ENCODE measurements at places on chromosomes 13 and 19.

- peaks cover 27% of the 10 kb centered on the region for H3K4me1 ChIP-seq
- H3K36me3 ChIP-seq: no peaks in the 10 kb centered on the region
- H3K4me3 ChIP-seq: no peak overlapping the region
- no peaks in the 10 kb centered on the region for H3K27me3 ChIP-seq
- peak; percentile 91 for DNase-seq
These were observed 3.5 kb upstream of the DOCK6 start for GRCh38 chr19:11265785-11266236.

- H3K4me3 ChIP-seq: no peak overlapping the region
- H3K27me3 ChIP-seq: no peaks in the 10 kb centered on the region
- no peak overlapping the region for H3K27ac ChIP-seq
- H3K4me1 ChIP-seq: peaks cover 10% of the 10 kb centered on the region
These were observed 5.0 kb upstream of the SPRY2 start for GRCh38 chr13:80345771-80346510.

- H3K4me3 ChIP-seq: no peak overlapping the region
- no peaks in the 10 kb centered on the region for H3K27me3 ChIP-seq
- H3K36me3 ChIP-seq: no peaks in the 10 kb centered on the region
- peaks cover 14% of the 10 kb centered on the region for H3K4me1 ChIP-seq
- peak overlapping the region; percentile 49 for H3K27ac ChIP-seq
- peak; percentile 13 for DNase-seq
These were observed 97.2 kb downstream of the EPSTI1 start for GRCh38 chr13:42894765-42895243.

DNA sequence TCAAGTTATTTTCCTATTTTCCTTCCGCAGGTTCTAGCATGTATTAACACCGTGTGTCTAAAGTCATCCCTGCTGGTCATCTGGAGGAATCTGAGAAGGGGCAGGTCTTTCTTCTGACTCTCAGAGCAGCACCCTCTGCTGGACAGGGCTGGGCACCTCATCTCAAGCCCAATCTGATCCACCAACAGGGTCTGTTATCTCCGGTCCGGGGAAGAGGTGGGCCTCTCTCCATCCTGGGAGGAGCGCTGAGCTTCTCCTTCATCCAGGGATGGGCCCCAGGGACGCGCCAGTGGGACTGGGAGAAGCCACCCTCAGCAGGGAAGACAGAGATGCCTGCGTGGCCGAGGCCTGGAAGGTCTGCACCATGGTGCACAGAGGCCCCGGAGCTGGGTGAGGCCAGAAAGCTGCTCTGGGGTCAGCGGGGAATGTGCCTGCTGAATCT is 26.0 kb upstream of the ZNF331 start:
- H3K4me1 ChIP-seq: peaks cover 12% of the 10 kb centered on the region
- peak; percentile 83 for DNase-seq
- H3K27me3 ChIP-seq: no peaks in the 10 kb centered on the region

DNA sequence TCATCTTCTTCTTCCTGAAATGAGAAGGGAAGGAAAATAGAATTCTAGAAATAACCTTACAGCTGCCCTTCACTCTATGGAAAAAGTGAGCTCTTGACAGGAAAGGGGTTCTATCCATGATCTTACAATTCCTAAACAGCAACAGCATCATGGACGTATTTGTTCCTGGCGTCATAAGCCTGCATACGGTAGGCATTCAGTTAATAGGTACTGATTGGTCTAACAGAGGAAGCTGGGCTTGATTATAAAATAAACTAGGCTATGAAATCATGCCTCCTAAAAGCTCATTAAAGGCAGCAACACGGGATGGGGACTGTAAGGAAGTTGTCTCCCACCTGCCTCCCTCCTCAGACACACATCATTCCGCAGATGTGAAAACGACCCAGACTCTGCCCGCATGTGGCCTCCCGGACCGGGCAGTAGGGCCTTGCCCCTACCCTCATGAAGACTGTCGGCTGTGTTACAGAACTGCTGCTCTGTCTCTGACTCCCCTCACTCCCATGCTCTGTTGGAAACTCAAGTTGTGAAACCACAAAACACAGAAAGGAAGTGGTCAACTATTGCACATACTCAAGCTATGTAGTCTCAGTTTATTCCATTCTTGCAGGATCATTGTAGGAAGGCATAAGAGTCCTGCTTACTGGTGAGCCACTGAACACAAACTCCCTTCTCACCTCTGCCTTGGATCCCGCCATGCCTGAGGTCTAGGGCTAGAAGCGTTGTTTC is 129.8 kb downstream of the DLEU7 start:
- H3K4me1 ChIP-seq: peaks cover 8% of the 10 kb centered on the region
- DNase-seq: no peak

- no peaks in the 10 kb centered on the region for H3K27me3 ChIP-seq
- no peak for DNase-seq
- H3K27ac ChIP-seq: no peak overlapping the region
These were observed 35.7 kb upstream of the TPM4 start for GRCh38 chr19:16040642-16041041.

DNA sequence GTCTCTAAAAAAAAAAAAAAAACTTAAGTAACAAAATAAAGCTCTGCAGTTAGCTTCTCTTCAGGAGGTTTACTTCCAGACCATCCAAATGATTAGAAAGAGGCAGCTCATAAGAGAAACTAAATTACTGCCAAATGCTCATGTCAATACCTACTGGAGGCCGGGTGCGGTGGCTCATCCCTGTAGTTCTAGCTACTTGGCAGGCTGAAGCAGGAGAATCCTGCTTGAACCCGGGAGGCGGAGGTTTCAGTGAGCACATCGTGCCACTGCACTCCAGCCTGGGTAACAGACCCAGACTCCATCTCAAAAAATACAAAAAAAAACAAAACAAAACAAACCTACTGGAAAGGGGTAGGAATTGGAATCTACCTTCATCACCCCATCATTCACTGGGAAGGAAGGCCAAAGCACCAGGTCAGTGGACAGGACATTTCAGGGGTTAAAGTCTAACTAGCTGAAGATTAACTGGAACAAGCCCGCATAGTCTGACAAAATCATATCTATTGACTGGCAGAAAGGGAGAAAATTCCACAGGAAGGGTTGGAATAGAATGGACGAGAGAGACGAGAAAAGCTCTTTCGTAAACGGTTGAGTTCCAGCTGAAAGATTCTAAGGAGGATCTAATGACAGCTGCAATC is 1.3 kb downstream of the ZFP14 start:
- H3K4me3 ChIP-seq: peak overlapping the region; percentile 59
- H3K27me3 ChIP-seq: no peaks in the 10 kb centered on the region
- no peaks in the 10 kb centered on the region for H3K36me3 ChIP-seq
